ENCODE measurements at places on chromosomes 11 and 22. TPM values are rescaled to one million over a fixed set of nuclear protein-coding genes. Genes with fewer than 3 reads are reported as not detected.

- no peak for DNase-seq
Observed at GRCh38 chr22:27871306-27872014, 47.6 kb downstream of the PITPNB start.

GRCh38 chr11:100632941-100633452 is 54.1 kb upstream of the ARHGAP42 start:
- peak; percentile 22 for DNase-seq

GRCh38 chr11:88631497-88631896 is 294.0 kb upstream of the CTSC start:
- DNase-seq = no peak

The MPZL2 gene
- polyA plus RNA-seq = 0.51 TPM

DNA sequence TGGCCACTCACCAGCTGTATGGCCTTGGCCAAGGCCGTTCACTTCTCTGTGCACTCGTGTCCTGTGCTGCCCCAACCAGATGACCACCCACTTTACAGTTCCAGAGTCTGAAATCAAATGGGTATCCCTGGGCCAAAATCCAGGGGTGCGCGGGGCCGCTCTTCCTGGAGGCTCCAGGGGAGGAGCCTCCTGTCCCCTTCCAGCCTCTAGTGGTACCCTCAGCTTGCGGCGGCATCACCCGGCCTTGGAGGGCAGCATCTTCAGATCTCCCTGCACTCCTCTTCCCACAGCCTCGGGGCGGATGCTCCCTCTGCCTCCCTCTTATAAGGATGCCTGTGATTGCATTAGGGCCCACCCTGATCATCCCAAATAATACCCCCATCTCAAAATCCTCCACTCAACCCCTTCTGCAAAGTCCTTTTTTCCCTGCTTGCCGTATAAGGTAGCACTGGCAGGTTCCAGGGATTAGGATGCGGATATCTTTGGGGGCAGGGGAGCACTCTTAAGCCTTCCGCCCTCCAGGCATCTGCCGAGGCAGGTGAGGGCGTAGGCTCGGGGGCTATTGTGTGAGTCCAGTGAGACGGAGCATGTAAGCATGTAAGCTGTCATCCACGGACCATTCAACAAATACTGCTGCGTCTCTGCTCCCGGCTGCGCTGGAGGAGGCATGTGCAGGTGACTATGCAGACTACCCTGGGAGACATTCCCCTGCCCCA is 24.4 kb upstream of the SHISAL1 start:
- DNase-seq = no peak

- DNase-seq = peak; percentile 75
Observed at GRCh38 chr22:38788021-38788816, 5.7 kb downstream of the DNAL4 start.

The PLAAT2 gene
- not detected for polyA plus RNA-seq

DNA sequence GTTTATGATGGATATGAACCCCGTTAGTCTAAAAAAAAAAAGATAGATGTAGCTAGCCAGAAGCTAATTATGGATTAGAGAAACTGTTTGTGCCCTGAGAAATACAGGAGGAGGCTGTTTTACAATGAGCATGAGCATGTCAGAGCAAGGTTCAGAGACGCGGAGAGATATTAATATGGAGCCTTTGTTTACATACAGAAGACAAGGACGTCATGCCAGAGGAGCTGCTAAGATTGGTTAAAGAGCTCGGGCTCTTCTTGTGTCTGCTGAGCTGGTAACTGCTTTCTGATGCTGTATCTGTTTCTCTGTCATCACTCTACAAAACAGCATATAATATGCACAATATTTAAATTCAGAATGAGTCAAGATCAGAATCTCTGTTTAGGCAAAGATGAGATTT is 24.9 kb upstream of the CCDC89 start:
- DNase-seq = no peak

The POTEH gene
- polyA plus RNA-seq = not detected

GRCh38 chr11:18853086-18853720 is 61.6 kb upstream of the PTPN5 start:
- DNase-seq = no peak

DNA sequence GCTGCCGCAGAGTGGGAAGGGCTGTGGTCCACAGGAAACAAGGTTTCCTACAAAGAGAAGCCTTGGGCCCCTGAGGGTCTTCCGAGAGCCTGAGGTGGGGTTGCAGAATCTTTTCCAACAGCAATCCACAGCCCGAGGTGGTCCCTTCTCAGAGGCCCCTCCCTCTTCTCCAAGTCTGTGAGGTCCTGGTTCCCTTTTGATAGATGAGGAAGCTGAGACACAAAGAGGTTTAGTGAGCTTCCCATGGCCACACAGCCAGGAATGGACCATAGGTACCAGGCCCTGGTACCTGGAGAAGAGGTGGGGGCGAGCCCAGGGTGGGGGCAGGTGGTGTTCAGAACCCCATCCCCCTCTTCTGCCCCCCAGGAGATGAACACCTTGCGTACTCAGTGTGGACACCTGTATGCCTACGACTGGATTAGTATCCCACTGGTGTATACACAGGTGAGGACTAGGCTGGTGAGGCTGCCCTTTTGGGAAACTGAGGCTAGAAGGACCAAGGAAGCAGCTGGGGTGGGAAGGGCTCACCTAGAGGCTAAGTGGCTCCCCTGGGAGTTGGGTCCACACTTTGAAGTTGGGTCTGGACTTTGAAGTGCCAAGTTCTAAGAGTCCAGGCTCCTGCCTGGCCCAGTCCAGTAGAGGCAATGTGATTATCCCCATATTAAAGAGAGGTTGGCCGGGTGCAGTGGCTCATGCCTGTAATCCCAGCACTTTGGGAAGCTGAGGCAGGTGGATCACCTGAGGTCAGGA is 7.0 kb downstream of the BEST1 start:
- DNase-seq = no peak

- DNase-seq = no peak
Observed at GRCh38 chr11:57417056-57417455, 9.9 kb downstream of the SLC43A3 start.

DNA sequence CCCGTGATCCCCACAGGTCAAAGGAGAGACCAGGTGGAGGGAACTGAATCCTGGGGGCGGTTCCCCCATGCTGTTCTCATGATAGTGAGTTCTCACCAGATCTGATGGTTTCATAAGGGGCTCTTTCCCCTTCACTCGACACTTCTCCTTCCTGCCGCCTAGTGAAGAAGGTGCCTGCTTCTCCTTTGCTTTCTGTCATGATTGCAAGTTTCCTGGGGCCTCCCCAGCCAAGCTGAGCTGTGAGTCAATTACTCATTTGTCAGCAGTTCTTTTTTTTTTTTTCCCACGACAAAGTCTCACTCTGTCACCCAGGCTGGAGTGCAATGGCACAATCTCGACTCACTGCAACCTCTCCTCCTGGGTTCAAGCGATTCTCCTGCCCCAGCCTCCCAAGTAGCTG is 1530.4 kb downstream of the BRD1 start:
- no peak for DNase-seq

DNA sequence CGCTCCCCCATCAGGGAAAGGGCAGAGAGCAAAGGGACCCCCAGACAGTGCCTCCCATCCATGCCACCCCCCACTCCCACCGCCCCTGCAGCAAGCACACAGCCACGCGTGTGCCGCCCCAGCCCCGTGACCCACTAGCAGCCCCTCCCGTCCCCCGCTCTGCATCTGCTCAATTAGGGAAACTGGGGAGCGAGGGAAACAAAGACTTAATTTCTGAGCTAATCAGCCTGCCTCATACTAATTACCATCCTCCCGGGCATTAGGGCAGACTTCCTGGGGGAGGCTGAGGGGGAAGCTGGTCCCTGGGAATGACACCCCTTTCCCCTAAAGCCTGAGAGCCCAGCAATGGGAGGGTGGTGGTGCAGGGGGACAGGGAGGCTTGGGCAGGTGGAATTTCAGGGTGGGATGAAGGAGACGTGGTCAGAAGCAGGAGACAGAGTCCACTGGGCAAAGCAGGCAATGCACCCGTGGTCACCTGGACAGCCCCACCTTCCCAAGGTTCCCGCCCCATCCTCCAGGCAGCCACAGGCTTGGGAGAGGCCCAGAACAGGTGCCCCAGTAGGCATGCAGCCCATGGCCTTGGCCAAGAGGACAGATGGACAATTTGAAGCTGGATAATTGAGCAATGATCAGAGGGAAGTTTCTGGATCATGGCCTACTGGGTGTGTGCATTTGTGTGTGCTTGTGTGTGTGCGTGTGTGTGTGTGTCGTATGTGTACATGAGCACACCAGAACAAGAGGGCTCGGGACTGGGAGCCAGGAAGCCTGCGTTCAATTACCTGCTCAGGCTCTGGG is 20.6 kb downstream of the ELFN2 start:
- DNase-seq = no peak

The FOXRED2 gene
- 17.3 TPM for polyA plus RNA-seq

The LAMTOR1 gene
- 78.6 TPM for polyA plus RNA-seq

- DNase-seq = peak; percentile 54
Observed at GRCh38 chr11:69444381-69445130, 36.9 kb upstream of the LINC01488 start.

The SGSM1 gene
- 0.09 TPM for polyA plus RNA-seq

The CSRP3 gene
- polyA plus RNA-seq = 816 TPM

- peak; percentile 93 for DNase-seq
Observed at GRCh38 chr11:74398244-74399159, at the start of gene PGM2L1. TSS of gene PGM2L1 (minus strand) at chr11:74398433. CDS start at chr11:74398161, 272 bp downstream.

DNA sequence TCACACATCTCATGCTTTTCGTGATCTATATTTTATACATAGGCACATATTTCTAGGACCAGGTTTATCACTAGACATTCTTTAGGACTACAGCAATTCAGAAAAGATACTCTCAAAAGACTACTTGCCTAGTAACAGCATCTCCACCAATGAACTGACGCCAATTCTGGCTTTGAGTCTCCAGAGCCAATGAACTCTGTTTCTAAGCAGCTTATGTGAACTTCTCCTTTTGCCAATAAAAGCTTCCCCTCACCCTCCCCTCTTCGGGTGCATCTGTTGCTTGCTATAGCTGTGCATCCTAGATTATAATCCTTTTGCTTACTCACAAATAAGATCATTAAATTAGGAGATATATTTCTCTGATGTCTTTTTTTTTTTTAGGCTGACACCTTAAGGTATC is 11.4 kb upstream of the ANKK1 start:
- peak; percentile 57 for DNase-seq

DNA sequence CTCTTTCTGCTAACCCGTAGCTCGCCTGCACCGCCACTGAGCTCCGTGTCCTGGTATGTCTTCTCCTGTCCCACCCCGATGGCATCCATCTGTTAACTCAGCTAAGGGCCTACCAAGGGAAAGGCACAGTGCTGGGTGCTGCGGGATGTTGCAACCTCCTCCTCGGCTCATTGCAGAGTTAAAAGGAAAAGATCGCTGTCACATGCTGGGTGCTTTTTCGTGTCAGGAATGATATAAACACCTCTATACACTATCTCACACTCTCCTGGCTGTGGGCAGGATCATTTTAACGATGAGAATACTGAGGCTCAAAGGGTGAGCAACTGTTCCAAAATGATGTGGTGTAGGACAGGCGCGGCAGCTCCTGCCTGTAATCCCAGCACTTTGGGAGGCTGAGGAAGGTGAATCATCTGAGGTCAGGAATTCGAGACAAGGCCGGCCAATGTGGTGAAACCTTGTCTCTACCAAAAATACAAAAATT is 10.1 kb downstream of the TXN2 start:
- DNase-seq = no peak

The AIP gene
- 42.0 TPM for polyA plus RNA-seq

- no peak for DNase-seq
Observed at GRCh38 chr11:14089690-14090462, 127.4 kb downstream of the SPON1 start.

DNA sequence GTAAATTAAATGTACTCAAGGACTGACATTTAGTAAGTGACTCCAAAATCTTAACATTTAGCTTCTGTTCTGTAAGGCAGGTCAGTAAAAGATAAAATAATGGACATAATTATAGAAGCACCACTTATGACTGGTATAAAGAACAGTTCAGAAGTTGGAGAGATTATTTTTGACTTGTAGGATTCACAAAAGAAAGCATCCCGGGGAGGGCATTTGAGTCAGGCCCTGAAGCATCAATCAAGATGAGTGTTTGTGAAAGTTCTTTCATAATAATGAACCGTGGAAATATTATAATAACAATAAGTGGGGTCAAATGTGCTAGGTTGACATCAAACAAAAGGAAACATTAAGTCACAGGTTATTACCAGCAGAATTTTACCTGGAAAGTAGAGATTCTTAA is 201.9 kb downstream of the DDX10 start:
- DNase-seq = no peak

GRCh38 chr11:95919514-95919913 is 4.4 kb downstream of the MTMR2 start:
- DNase-seq = no peak

All from forelimb muscle (tissue), 1 donor.